ENCODE measurements at places on chromosomes 6 and 20.

DNA sequence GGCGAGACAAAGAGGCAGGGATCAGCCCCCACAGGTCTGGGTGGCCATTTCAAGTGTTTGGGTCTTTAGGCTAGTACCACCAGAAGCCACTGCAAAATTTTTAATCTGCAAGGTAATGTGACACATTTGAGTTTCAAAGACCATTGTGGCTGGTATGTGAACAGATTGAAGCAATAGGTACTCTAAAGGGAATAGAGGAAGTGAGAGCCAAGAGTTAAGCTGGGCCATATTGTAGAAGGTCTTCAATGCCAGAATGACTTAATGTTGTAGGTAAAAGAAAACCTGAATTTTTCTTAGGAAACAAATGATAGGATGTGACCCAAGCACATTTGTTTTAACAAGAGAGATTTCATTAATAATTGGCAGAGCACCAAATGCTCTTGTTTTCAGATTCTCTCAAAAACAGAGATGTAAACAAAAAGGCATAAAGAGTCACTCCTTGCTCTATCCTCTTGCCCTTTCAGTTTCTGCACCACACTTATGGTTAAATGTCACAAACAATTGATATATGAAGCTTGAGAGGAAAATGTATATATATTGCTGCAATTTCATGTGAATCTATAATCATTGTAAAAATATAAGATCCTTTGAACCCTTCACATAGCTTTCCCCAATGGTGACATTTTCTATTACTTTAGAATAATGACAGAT lies 307.1 kb upstream of the PLN start:
- no peak for DNase-seq

- no peak for DNase-seq
Observed at GRCh38 chr6:88456221-88456859, 290.2 kb upstream of the CNR1 start.

DNA sequence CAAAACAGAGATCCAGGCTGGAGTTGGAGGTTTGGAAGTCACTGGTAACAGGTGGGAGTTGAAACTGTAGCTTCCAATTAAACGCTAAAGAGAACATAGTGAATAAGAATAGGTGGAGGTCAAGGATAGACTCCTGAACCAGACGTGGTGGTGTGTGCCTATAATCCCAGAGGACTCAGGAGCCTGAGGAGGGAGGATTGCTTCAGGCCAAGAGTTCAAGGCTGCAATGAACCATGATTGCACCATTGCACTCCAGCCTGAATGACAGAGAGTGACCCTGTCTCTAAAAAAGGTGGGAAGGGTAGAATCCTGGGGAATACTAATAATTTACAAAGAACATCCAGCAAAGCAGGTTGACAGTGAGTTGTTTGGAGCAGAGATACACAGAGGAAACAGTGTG lies 13.6 kb downstream of the NRSN1 start:
- DNase-seq: no peak

- DNase-seq: no peak
Observed at GRCh38 chr6:14360565-14360964, 243.0 kb downstream of the CD83 start.

- DNase-seq: no peak
Observed at GRCh38 chr6:56244089-56244488, 3.3 kb downstream of the COL21A1 start.

GRCh38 chr6:56637640-56638039 lies 5.0 kb downstream of the DST start:
- DNase-seq: no peak

- no peak for DNase-seq
Observed at GRCh38 chr20:57930351-57930750, 220.5 kb upstream of the PMEPA1 start.

GRCh38 chr6:33996120-33996475 lies 149.8 kb downstream of the GRM4 start:
- DNase-seq: no peak

- DNase-seq: no peak
Observed at GRCh38 chr6:85569323-85569722, 24.3 kb downstream of the SNX14 start.

- no peak for DNase-seq
Observed at GRCh38 chr6:42963855-42964605, 3.5 kb downstream of the GNMT start.

GRCh38 chr6:133779916-133780695 lies 108.8 kb upstream of the TCF21 start:
- DNase-seq: no peak

DNA sequence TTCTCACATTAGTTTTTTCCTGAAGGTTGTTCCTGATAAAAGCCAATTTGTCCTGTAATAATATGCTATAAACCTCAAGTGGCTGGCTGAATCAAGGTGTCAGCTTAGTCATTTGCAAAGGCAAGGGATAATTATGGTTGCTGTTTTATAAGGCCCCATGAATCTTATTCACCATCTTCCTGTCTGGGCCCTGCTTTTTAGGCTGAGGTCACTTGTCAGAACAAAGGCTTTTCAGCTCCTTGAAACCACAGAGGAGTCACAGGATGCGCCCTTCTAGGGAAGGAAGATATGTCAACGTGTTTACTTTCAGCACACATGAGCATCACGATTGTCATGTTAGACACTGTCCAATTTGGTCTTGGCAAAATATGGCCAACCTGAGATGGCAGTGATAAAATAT lies 64.8 kb upstream of the NAA20 start:
- DNase-seq: no peak

DNA sequence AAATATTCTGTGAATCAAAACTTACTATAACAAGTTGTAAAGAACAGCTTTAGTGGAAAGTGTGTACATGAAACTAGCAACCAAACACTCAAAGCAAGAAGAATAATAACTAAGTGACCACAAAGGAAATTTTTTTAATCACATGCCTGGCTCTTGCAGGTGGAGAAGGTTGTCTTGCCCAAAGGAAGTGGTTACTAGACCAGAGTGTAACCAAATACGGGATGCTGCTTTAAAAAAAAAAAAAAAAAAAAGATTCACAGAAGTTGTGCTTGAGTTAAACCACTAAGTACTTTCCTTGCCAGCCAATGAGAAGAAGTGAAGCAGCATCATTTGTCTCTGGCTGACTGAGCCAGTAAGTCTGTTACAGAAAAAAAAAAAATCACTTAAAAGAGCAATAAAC lies 19.1 kb upstream of the HLA-DQB1 start:
- DNase-seq: no peak

DNA sequence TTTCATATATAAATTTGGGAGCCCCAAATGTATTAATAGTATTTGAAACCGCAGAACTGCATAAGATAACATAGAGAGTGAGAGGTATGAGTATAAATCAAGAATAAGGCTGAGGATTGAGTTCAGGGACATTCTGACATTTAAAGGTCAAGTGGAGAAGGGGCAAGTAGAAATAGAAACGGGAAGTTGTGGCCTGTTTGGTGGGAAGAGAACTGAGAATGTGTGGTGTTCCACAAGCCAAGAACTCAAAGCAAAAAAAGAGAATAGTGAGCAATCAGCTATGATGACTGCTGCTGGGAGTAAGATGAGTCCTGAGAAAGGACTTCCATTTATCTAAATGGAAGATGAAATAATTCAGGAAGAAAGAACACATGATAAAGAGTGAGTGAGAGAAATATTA lies 418.4 kb downstream of the CD109 start:
- no peak for DNase-seq

- peak; percentile 27 for DNase-seq
Observed at GRCh38 chr6:139027620-139028182, 844 bp upstream of the ABRACL start.

- DNase-seq: no peak
Observed at GRCh38 chr20:48750941-48751635, 76.7 kb downstream of the PREX1 start.

- DNase-seq: no peak
Observed at GRCh38 chr6:1463751-1464426, 74.5 kb downstream of the FOXF2 start.

GRCh38 chr20:62496568-62497218 lies 20.9 kb upstream of the GATA5 start:
- DNase-seq: peak; percentile 58

DNA sequence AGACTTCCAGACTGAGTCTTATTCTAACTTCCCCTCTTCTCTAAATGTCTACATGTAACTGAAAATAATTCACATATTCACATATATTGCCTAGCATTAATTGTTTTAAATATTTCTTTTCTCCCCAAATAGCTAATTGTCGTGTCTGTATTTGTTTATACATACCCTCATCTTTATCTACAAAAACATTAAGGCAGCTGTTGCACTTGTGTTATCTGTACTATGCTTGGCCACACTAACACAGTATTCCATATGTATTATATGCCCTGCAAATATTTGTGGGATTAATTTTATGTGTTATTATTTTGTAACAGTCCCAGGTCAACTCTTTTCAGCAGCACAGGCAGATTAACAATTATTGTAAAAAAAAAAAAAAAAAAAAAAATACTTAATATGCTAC lies 11.7 kb downstream of the HDAC2 start:
- no peak for DNase-seq

DNA sequence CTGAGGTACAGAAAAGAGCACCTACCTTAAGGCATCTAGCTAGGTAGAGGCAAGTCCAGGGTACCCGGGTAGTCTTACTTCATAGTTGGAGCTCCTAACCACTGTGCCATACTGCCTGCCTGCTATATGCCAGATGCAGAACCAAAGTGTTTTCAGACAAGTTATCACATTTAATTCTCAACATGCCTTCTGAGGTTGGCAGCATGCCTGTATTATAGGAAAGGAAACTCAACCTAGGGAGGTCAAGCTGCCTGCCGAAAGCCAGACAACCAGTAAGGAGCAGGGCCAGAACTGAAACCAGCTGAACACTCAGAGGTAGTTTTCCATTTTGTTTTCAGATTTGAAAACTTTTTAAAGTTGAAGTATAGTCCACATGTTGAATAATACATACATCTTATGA lies 5.4 kb downstream of the CTNNBL1 start:
- DNase-seq: no peak

GRCh38 chr6:159969204-159969912 lies 476 bp downstream of the IGF2R start:
- DNase-seq: peak; percentile 90

DNA sequence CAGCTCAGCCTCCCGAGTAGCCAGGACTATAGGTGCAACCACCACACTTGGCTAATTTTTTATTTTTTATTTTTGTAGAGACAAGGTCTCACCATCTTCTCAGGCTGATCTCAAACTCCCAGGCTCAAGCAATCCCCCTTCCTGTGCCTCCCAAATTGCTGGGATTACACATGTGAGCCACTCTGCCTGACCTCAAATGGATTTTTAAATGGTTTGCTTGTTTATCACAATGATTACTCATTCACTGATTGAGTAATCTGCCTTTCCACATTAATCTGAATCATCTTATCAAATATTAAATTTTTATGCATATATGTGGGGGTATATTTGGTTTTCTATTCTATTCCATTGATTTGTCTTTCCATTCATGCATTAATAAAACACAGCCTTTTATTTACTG lies 9.4 kb upstream of the KHDC1L start:
- no peak for DNase-seq

- DNase-seq: no peak
Observed at GRCh38 chr20:63317601-63318291, 24.8 kb downstream of the COL20A1 start.

GRCh38 chr20:20051767-20052073 lies 546 bp downstream of the CRNKL1 start:
- no peak for DNase-seq

DNA sequence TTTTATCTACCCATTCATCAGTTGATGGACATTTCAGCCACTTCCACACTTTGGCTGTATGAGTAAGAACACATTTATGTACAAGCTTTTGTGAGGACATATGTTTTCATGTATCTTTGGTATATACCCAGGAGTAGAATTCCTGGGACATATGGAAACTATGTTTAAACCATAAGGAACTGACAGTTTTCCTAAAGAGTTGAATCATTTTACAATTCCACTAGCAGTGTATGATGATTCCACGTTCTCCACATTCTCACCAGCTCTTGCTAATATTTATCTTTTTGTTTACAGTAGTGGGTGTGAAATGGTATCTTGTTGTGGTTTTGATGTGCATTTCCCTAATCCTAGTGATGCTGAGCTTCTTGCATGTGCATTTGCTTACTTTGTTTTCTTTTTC lies 338.1 kb downstream of the PLCB1 start:
- DNase-seq: no peak

DNA sequence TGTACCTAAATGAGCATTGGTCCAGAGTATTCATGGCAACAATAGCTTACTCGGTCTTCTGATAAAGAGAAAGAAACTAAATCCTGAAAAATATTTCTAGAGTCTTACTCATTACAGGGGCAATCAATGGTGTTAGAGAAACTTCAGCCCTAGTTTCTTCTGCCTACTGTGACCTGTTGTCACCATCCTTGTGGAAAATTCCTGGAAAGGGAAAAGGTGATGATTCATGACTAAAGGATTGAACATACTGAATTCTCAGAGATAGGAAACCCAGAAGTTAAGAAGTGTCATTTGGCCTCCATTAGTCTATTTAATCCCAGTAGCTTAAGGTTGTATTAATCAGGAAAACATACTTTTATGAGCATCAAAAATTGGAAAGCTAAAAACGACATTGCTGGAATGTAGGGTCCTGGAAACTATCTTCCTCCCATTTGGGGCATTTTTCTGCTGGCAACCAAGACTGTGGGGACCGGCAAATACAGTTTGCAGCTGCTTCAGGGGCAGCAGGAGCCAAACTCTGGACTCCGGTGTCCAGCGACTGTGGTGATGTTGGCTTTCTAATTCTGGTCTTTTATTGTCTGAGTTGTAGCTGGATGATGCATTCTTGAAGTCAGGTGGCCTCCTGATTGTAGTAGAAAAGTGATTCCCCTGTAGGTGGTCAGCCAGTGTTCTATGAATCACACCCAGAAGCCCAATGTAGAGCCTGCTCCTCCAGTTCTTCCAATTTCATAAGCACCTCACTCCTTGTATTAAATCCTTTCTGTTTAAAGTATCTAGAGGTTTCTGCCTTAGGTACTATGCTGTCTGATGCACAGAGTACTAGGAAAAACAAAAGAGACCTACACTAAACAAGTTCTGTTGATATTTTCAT lies 67.6 kb downstream of the LCA5 start:
- no peak for DNase-seq

DNA sequence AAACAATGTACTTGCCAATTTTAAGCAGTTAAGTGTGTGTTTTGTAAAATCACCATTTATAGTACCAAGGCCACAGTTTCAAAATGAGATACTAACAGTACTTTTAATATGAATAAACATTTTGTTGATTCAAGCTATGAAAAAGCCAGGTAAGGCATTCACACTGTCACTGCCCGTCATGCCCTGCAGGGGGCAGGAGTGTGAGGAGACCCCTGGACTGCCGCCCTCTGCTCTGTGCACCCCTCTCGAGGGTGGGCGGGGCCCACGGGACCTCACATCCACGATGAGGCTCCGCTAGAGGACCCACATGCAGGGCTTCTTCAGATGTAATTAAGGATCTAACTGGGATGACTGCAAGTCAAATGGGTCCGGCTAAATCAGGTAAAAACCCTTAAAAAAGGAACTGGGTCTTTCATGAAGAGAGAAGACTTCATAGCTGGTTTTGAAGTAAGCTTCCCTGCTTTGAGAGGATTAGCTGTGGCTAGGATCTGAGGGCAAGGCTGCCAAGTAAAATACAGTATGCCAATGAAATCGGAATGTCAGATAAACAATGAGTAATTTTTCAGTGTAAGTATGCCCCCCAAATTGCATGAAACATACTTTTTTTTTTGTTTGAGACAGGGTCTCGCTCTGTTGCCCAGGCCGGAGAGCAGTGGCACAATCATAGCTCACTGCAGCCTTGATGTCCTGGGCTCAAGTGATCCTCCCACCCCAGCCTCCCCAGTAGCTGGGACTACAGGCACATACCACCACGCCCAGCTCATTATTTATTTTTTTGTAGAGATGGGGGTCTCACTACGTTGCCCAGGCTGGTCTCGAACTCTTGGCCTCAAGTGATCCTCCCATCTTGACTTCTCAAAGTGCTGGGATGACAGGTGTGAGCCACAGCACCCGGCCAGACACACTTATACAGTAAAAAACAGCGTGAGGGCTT lies 18.7 kb downstream of the DIDO1 start:
- no peak for DNase-seq
